Activated naive CD4-positive, alpha-beta T cell (primary cell): ENCODE measurements at places on chromosomes 5 and 9.

DNA sequence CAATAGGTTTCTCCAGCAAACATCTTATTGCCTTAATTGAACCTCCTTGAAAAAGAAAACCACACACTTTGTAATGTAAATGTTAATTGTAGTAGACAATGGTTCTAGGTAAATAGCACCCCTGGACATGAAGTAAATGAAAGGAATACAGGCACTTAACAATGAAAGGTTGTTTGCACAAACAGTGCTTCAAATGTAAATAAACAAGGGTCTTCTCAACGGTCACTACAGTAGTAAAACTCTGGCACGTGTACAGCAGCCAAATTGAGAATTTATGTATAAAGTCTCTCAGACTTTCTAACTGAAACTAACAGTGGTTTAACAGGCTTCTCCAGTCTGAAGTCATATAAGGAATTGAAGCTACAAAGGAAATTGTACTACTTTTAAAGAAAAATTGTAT lies 218.3 kb downstream of the MEF2C start:
- no peak for DNase-seq

DNA sequence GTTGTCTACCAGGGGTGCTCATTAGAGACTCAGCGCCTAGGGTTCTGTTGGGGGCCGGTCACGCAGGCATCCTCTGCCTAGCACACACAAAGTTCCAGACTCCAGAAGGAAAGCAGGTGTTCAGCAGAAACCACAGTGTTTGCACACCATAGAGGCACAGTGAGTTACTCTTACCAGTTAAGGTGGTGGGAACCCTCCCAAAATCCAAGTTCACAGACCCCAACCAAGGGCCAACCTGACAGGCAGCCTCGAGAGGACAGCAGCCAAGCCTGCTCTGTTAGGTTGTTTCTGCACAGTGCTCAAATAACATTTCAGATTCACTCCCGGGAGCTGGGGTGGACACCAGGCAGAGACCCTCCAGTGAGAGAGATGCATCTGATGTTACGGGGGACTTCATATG lies 36.2 kb downstream of the SECISBP2 start:
- DNase-seq: no peak

- DNase-seq: no peak
Measured at GRCh38 chr5:175829813-175830585, 41.4 kb upstream of the CPLX2 start.

DNA sequence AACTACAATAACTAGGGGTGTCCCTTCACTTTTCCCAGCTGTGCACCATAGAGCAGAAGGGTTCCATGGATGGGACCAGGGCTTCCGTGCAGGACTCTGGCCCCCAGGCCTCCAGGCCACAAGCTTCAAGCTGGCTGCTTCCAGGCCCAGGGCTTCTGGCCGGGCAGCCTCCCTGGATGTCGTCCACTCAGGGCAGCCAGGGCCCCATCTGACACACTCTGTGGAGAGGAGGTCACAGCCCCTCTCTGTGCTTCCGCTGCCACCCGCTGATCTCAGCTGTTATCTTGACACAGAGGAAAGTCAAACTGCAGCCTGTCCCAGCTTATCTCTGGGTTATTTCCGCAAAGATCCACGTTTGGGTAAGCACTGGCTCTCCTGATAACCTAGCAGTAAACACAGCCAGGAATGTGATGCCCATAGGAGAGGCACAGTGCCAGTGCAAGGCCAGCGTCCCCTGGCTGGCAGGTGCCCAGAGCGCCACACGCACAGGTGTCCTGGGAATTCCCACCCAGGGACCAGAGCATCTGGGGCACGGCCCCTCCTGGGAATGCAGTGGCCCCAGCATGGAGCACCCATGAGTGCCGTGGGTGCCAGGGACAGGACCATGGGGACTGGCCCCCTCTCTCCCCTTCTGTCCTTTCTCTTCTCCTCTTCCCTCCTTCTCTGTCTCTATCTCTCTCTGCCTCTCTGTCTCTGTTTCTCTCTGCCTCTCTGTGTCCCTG lies 15.6 kb upstream of the SLC6A19 start:
- DNase-seq: no peak

DNA sequence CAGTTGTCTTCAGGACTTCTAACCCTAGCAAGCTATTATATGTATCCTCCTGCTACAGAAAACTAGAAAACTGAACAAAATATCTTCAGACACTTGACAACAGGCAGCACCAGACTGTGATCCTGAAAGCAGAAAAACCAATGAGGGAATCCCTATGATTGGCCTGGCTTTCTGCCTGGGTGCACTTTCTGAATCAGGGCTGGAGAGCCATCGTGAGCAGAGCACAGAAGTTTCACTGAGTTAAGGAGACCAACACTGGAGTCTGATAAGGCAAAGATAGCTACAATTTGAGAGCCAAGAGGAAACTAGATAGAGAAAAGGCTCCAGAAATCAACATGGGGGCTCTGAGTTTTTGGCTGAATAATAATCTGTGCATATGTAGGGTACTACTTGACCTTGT lies 106.5 kb downstream of the FANCC start:
- DNase-seq: no peak

GRCh38 chr5:32520356-32520755 lies 65.0 kb upstream of the SUB1 start:
- DNase-seq: no peak

- no peak for DNase-seq
Measured at GRCh38 chr5:53389093-53389492, 91.3 kb upstream of the FST start.

- no peak for DNase-seq
Measured at GRCh38 chr5:78905084-78905938, 79.8 kb downstream of the ARSB start.
